ENCODE measurements at places on chromosomes 12 and 14.

DNA sequence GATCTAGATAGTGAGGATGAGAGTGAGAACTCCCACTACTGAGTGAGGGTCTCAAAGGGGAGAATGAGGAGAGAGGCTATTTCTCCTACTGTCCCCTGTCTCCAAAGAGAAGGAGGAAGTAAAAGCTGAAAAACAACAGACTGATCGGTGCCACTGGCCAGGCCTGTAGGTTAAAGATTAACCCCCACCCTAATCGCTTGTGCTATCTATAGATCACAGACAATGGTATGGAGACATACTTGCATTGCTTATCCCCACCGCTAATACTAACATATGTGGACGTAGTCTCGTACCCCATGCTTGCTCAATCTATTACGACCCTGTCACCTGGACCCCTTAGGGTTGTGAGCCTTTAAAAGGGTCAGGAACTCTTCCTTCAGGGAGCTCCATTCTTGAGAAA, 777.9 kb upstream of the TMEM132C start:
- no peak overlapping the region for H3K27ac ChIP-seq
- H3K27me3 ChIP-seq: no peaks in the 10 kb centered on the region
- H3K4me1 ChIP-seq: no peaks in the 10 kb centered on the region

GRCh38 chr12:92905811-92906554, 23.1 kb downstream of the EEA1 start:
- H3K4me1 ChIP-seq: no peaks in the 10 kb centered on the region
- no peak for DNase-seq
- H3K27me3 ChIP-seq: no peaks in the 10 kb centered on the region
- no peaks in the 10 kb centered on the region for H3K36me3 ChIP-seq

DNA sequence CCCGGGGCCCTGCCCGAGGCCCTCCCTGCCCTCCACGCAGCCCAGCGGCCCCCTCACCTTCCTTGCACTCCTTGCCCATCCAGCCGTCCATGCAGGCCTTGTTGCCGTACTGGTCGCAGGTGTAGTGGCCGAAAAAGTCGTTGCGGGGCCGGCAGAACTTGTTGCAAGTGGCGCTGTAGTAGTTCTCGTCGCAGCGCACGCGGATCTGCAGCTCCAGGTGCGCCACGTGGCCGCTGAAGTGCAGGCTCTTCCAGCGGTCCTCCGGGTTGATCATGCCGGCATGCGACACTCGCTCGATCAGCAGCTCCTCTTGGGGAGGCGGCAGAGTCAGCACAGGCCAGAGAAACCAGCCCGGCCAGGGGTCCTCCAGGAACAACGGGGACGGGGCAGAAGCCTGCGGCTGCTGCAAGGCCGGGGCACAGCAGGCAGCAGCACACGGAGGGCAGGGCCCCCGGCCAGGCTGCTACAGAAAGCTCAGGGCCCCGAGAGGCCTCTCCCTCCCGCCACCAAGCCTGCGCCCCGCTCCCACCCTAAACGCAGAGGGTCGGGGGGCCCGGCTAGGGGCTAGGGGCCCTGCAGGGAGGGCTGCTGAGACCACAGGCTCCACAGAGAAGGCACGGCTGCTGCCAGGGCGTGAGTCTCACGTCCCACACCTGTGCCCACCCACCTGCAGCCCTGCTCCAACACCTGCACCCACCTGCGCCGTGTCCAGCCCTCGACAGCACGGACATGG, 12.7 kb downstream of the JAG2 start:
- DNase-seq: no peak
- H3K4me1 ChIP-seq: no peaks in the 10 kb centered on the region
- no peaks in the 10 kb centered on the region for H3K27me3 ChIP-seq
- H3K36me3 ChIP-seq: no peaks in the 10 kb centered on the region
- H3K4me3 ChIP-seq: no peak overlapping the region

- no peak overlapping the region for H3K4me3 ChIP-seq
- no peak overlapping the region for H3K27ac ChIP-seq
- H3K4me1 ChIP-seq: no peaks in the 10 kb centered on the region
- no peaks in the 10 kb centered on the region for H3K27me3 ChIP-seq
- no peaks in the 10 kb centered on the region for H3K36me3 ChIP-seq
- no peak for DNase-seq
These were observed 175.3 kb downstream of the STXBP6 start for GRCh38 chr14:24874514-24875202.

- no peak overlapping the region for H3K27ac ChIP-seq
- no peaks in the 10 kb centered on the region for H3K4me1 ChIP-seq
- DNase-seq: no peak
- no peak overlapping the region for H3K4me3 ChIP-seq
- H3K27me3 ChIP-seq: no peaks in the 10 kb centered on the region
These were observed 307.1 kb upstream of the E2F7 start for GRCh38 chr12:77372494-77372893.

GRCh38 chr14:25667387-25667786, 617.4 kb upstream of the STXBP6 start:
- no peak overlapping the region for H3K4me3 ChIP-seq
- H3K27ac ChIP-seq: no peak overlapping the region
- H3K27me3 ChIP-seq: no peaks in the 10 kb centered on the region
- H3K36me3 ChIP-seq: no peaks in the 10 kb centered on the region
- no peaks in the 10 kb centered on the region for H3K4me1 ChIP-seq

GRCh38 chr12:118330421-118331018, 42.2 kb downstream of the TAOK3 start:
- no peak overlapping the region for H3K27ac ChIP-seq
- no peak for DNase-seq
- no peak overlapping the region for H3K4me3 ChIP-seq
- no peaks in the 10 kb centered on the region for H3K36me3 ChIP-seq
- H3K4me1 ChIP-seq: no peaks in the 10 kb centered on the region
- no peaks in the 10 kb centered on the region for H3K27me3 ChIP-seq

GRCh38 chr12:62891805-62892549, 43.0 kb downstream of the PPM1H start:
- DNase-seq: no peak
- no peaks in the 10 kb centered on the region for H3K27me3 ChIP-seq
- no peaks in the 10 kb centered on the region for H3K4me1 ChIP-seq
- H3K4me3 ChIP-seq: no peak overlapping the region

- DNase-seq: no peak
- no peak overlapping the region for H3K4me3 ChIP-seq
- H3K27me3 ChIP-seq: no peaks in the 10 kb centered on the region
- H3K4me1 ChIP-seq: no peaks in the 10 kb centered on the region
- H3K27ac ChIP-seq: no peak overlapping the region
These were observed 115.9 kb downstream of the NAV3 start for GRCh38 chr12:77946541-77947061.

- peak; percentile 92 for DNase-seq
- H3K27me3 ChIP-seq: no peaks in the 10 kb centered on the region
- H3K27ac ChIP-seq: peak overlapping the region; percentile 98
- H3K36me3 ChIP-seq: no peaks in the 10 kb centered on the region
These were observed 15.8 kb downstream of the KRT7 start for GRCh38 chr12:52248541-52249461.

- peaks cover 17% of the 10 kb centered on the region for H3K4me1 ChIP-seq
- H3K27ac ChIP-seq: peak overlapping the region; percentile 93
- H3K27me3 ChIP-seq: no peaks in the 10 kb centered on the region
- no peak for DNase-seq
- peak overlapping the region; percentile 67 for H3K4me3 ChIP-seq
These were observed 611 bp downstream of the SARNP start for GRCh38 chr12:55816881-55817344.

- H3K27ac ChIP-seq: no peak overlapping the region
- H3K36me3 ChIP-seq: no peaks in the 10 kb centered on the region
- DNase-seq: no peak
- H3K4me3 ChIP-seq: no peak overlapping the region
These were observed 67.2 kb downstream of the WDR20 start for GRCh38 chr14:102206918-102207317.

GRCh38 chr14:51817326-51817725, 43.1 kb upstream of the GNG2 start:
- H3K4me3 ChIP-seq: no peak overlapping the region
- no peak overlapping the region for H3K27ac ChIP-seq
- DNase-seq: no peak
- H3K27me3 ChIP-seq: no peaks in the 10 kb centered on the region
- no peaks in the 10 kb centered on the region for H3K4me1 ChIP-seq
- H3K36me3 ChIP-seq: no peaks in the 10 kb centered on the region

DNA sequence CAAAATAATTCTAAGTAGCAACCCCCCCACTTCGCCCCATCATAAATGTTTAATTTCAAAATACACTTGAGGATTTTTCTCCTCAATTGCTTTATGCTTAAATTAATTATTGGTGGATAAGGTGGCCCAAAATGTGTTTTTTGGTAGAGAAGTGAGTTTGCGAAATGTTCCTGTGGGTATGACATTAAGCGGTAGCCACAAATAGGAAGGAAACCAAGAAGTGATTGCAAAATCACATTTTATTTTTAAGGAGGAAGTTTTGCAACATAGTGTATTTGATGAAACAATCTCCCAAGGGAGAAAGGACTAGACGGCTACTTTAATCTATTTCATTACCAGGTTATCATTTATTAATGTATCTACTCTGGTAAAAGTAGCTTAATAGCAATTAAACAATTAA, 25.5 kb downstream of the SLC25A3 start:
- peak overlapping the region; percentile 23 for H3K27ac ChIP-seq
- no peaks in the 10 kb centered on the region for H3K4me1 ChIP-seq

- H3K4me1 ChIP-seq: no peaks in the 10 kb centered on the region
- H3K4me3 ChIP-seq: no peak overlapping the region
- H3K27me3 ChIP-seq: no peaks in the 10 kb centered on the region
These were observed 6.0 kb downstream of the SPTB start for GRCh38 chr14:64873506-64874219.

GRCh38 chr12:69007855-69008351, 74.9 kb upstream of the CPM start:
- H3K4me1 ChIP-seq: no peaks in the 10 kb centered on the region
- H3K27me3 ChIP-seq: no peaks in the 10 kb centered on the region
- no peak overlapping the region for H3K4me3 ChIP-seq
- H3K27ac ChIP-seq: no peak overlapping the region

DNA sequence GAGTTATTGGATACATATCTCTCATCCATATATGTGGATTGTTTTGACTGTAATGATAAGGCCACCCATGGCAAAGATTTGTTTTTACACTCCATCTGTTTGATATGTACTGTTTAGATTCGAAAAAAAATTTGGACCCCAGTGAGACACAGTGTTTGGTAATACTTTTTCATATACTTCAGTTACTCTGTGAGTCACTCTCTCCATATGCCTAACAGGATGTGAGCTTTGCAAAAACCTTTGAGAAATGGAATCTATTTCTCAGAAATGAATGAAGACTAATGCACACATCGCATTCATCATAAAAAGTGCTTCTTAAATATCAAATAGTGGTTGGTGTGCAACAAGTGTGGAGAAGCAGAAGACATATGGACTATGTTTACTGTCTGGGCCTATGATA, 781.5 kb downstream of the SLC6A15 start:
- DNase-seq: no peak
- H3K4me1 ChIP-seq: no peaks in the 10 kb centered on the region
- H3K27ac ChIP-seq: no peak overlapping the region

DNA sequence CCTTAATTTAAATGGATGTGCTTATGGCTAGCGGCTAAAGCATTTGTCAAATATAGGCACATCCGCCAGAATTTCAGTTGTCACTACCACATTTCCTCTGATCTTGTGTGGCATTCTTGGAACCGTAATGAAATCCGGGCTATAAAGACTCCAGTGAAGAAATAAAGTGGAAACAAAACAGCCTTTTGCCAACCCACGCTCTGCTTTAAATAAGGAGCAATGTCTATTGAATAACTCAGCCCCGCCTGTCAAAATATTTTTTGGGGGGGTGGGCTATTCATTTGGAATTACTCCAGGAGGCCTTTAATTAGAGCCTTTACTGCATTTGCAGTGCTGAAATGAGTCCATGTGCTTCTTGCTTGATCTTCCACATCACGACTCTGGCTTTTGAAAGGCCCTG, 179.6 kb upstream of the RPH3A start:
- no peak overlapping the region for H3K4me3 ChIP-seq
- H3K27ac ChIP-seq: no peak overlapping the region
- no peaks in the 10 kb centered on the region for H3K4me1 ChIP-seq
- peaks cover 8% of the 10 kb centered on the region for H3K27me3 ChIP-seq
- H3K36me3 ChIP-seq: no peaks in the 10 kb centered on the region
- no peak for DNase-seq

DNA sequence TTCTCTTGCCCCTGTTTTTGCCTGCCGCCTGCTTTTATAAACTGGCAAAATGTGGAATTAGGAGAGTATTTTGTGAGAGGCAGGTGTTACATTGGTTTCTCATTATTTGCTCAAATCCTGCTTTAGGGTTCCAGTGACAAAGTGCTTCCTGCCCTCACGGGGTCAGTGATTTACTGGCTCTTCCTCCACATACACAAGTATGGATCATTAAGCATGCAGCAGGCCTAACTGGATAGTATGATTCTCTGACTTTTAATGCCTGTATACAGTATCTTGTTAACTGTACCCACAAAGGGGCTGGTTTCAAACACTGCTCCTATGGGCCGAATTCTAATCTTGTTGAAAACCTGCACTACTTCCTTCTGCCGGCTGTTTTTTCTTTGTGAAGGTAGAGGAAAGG, 63.2 kb downstream of the PTCSC3 start:
- no peak overlapping the region for H3K4me3 ChIP-seq
- H3K27me3 ChIP-seq: no peaks in the 10 kb centered on the region
- no peaks in the 10 kb centered on the region for H3K4me1 ChIP-seq
- H3K27ac ChIP-seq: no peak overlapping the region
- DNase-seq: no peak

GRCh38 chr12:67669217-67669933, 20.8 kb downstream of the DYRK2 start:
- DNase-seq: no peak
- no peak overlapping the region for H3K27ac ChIP-seq
- no peaks in the 10 kb centered on the region for H3K36me3 ChIP-seq
- no peaks in the 10 kb centered on the region for H3K4me1 ChIP-seq

GRCh38 chr12:71555191-71555590, 108.5 kb downstream of the ZFC3H1 start:
- H3K4me3 ChIP-seq: no peak overlapping the region
- H3K36me3 ChIP-seq: no peaks in the 10 kb centered on the region
- H3K27ac ChIP-seq: no peak overlapping the region
- H3K4me1 ChIP-seq: no peaks in the 10 kb centered on the region
- no peak for DNase-seq
- no peaks in the 10 kb centered on the region for H3K27me3 ChIP-seq

GRCh38 chr14:90675399-90675798, 140.8 kb downstream of the TTC7B start:
- no peaks in the 10 kb centered on the region for H3K36me3 ChIP-seq
- no peaks in the 10 kb centered on the region for H3K27me3 ChIP-seq
- H3K27ac ChIP-seq: no peak overlapping the region
- no peak overlapping the region for H3K4me3 ChIP-seq
- H3K4me1 ChIP-seq: no peaks in the 10 kb centered on the region

GRCh38 chr14:94364964-94365363, 23.4 kb downstream of the SERPINA1 start:
- H3K27ac ChIP-seq: no peak overlapping the region
- no peaks in the 10 kb centered on the region for H3K4me1 ChIP-seq
- no peaks in the 10 kb centered on the region for H3K36me3 ChIP-seq
- DNase-seq: no peak
- no peak overlapping the region for H3K4me3 ChIP-seq
- H3K27me3 ChIP-seq: no peaks in the 10 kb centered on the region

- no peak for DNase-seq
- no peak overlapping the region for H3K27ac ChIP-seq
- no peaks in the 10 kb centered on the region for H3K27me3 ChIP-seq
- no peak overlapping the region for H3K4me3 ChIP-seq
- H3K36me3 ChIP-seq: no peaks in the 10 kb centered on the region
These were observed 85.1 kb upstream of the CCDC198 start for GRCh38 chr14:57578801-57579200.

GRCh38 chr12:131242741-131243496, 289.2 kb downstream of the ADGRD1 start:
- no peaks in the 10 kb centered on the region for H3K27me3 ChIP-seq
- H3K27ac ChIP-seq: no peak overlapping the region
- no peaks in the 10 kb centered on the region for H3K36me3 ChIP-seq
- H3K4me3 ChIP-seq: no peak overlapping the region
- no peaks in the 10 kb centered on the region for H3K4me1 ChIP-seq

GRCh38 chr14:71231521-71232393, 324.5 kb downstream of the PCNX1 start:
- H3K4me3 ChIP-seq: no peak overlapping the region
- H3K4me1 ChIP-seq: peaks cover 6% of the 10 kb centered on the region
- no peak for DNase-seq
- no peaks in the 10 kb centered on the region for H3K27me3 ChIP-seq
